Fibroblast of villous mesenchyme (primary cell): ENCODE measurements at places on chromosomes 5 and 9. TPM values are rescaled to one million over a fixed set of nuclear protein-coding genes. Genes with fewer than 3 reads are reported as not detected.

- DNase-seq, result no peak
These were observed 120.5 kb downstream of the MPDZ start for GRCh38 chr9:13158986-13159385.

- no peak for DNase-seq
These were observed 36.0 kb downstream of the B4GALT1 start for GRCh38 chr9:33130961-33131789.

- DNase-seq, result no peak
These were observed 77.3 kb upstream of the MAP3K1 start for GRCh38 chr5:56737951-56738606.

DNA sequence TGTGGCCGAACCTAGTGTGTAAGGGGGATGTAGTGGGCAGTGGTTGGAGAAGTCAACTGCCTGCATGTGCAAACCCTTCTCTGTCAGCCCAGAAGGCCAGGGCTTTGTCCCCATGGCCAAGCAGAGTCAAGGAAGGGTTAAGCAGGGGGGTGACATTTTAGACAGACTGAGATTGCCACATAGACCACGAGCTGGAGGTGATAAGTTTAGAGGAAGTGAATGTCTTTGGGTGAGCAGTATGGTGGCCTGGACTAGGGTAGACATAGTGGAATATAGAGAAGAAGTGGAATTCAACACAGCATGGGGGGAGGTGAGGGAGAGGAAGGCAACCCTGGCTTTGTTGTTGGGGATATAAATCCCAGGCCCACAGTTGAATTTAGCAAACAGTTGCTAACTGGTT, 38.7 kb upstream of the CDKN2AIPNL start:
- no peak for DNase-seq

GRCh38 chr5:10257870-10258269, 7.8 kb downstream of the CCT5 start:
- no peak for DNase-seq

GRCh38 chr5:119276978-119277377, 78.8 kb upstream of the TNFAIP8 start:
- DNase-seq, result no peak

GRCh38 chr5:132044207-132044606, 16.2 kb upstream of the IL3 start:
- no peak for DNase-seq

DNA sequence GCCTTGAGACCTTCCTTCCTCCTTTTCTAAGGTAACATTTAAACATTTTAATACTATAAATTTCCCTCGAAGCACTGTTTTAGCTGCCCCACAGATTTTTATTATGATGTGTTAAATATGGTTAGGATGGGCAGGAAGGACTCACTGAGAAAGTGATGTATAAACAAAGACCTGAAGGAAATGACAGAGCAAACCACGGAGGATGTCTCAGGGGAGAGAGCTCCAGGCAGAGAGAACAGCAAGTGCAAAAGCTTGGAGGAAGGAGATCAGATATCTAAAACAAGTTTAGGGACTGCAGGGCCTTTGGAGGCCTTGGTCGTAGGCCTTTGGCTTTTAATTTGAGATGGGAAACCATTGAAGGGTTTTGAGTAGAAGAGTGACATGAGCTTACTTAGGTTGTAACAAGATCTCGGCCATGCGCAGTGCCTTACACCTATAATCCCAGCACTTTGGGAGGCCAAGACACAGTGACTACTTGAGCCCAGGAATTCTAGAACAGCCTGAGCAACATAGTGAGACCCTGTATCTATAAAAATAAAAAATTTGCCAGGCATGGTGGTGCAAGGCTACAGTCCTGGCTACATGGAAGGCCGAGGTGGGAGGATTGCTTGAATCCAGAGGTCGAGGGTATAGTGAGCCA, 35.5 kb upstream of the LRRTM2 start:
- DNase-seq, result no peak

DNA sequence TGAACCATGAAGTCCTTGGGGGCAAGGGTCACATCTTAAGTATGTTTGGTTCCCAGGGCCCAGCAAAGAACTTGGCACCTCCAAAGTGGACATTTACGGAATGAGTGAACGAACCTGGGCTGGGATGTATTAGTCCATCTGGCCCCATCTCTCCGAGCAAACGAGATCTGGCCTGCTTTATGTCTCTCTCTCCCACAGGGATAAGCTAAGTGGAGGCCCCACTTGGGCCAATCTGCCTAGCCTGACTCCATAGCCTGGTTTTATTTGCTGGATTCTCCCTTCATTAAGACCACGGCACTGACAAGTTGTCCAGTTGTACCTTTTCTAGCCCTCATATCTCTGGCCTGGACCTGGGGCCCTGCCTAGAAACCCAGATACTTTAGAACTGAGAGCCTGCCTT, 2.1 kb downstream of the TTLL11 start:
- DNase-seq, result no peak

Gene RELL2
- 4.7 and 8.4 TPM in 2 replicates for total RNA-seq

Gene CAST
- 160 and 200 TPM in 2 replicates for total RNA-seq
